ENCODE measurements at places on chromosomes 6 and 20.

- DNase-seq = no peak
These were observed 375.1 kb downstream of the BTBD9 start for GRCh38 chr6:38264605-38265004.

- DNase-seq = peak; percentile 45
These were observed 9.7 kb upstream of the TNFRSF6B start for GRCh38 chr20:63686492-63687321.

GRCh38 chr6:74075323-74075722, 379.3 kb downstream of the CD109 start:
- DNase-seq = no peak

DNA sequence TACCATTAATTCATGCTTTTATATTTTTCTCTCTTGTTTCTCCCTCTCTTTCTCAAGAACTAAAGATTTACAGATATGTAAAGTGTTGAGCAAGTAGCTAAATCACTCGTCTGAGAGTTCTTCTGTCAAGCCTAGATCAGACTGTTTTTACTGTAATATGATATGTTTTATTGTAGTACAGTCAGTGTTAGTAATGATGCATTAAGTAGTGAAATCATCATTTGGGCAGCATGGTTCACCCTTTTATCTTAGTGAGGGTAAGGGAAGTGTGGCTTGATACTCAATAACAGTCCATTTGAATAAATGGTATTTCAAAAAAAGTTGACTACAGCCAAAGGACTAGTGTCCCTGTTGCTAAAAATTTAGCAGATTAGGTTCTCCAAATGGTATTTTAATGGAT, 9.2 kb downstream of the CYB5R4 start:
- no peak for DNase-seq

GRCh38 chr6:52647199-52647598, 23.7 kb upstream of the TMEM14A start:
- DNase-seq = no peak
